ENCODE measurements at places on chromosomes 6 and 20.

- no peak for DNase-seq
Measured at GRCh38 chr20:35510951-35511735, 18.3 kb downstream of the C20orf173 start.

DNA sequence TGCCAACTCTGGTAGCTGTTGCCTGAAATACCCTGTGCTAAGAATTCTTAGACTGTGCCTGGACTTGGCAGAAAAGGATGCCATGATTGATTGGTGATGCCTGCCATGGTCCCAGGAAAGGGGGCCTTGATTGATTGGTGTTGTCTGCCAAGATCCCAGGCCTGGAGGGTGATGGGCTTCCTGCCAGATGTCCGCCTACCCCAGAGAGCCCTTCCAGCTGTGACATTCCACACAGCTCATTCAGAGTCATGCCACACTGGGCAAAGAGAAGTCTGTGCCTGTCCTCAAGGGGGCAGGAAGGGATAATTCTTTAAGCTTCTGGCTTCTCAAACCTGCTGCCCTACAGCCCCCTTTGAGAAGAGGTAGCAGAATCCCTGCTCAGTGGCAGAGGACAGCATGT, 24.6 kb downstream of the RIMS4 start:
- peak; percentile 28 for DNase-seq

GRCh38 chr6:109051301-109052017, 43.2 kb downstream of the SESN1 start:
- DNase-seq, result no peak

GRCh38 chr6:13229205-13230085, 98.9 kb downstream of the TBC1D7 start:
- DNase-seq, result no peak

GRCh38 chr6:34362909-34363680, 29.4 kb downstream of the NUDT3 start:
- DNase-seq, result no peak

DNA sequence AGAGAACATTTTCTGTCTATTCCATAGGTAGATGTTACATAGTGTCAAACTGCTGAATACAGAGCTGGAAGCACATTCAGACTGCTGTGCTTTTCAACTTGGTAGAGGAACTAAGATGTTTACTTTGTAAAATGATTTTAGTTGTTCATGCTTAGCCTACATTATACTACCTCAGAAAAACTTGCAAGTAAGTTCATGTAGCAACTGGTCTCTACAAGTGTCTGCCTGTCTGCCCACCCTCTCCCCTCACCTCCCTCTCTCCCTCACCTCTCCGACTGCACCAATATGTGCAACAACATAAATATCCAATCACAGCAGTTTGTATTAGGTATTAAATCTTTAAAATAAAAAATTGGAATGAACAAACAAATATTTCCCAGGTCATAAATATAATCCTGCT, 25.3 kb downstream of the ELOVL4 start:
- no peak for DNase-seq

DNA sequence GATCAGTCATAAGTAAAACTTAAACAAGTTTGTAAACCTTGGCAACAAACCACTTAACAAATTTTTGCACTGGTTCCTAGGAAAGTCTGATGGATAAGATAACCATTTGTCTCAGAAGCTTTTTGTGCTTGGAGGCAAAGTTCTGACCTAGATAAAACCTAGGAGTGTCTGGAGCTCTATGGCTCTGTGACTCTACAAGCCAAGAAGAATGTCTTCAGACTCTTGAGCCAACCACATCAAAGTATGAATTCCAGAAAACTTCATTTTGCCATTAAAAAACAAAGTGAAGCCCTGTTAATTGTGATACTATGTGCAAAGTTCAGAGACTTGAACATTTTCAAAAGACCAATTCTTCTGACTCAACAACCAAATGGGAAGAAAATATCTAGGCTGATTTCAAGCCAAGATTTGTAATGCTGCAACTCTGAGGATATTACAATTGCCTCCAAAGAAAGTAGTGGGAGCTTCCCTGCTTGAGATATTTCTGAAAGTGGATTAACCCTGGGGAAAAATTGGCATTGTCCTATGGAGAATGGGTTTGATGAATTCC, 158.1 kb upstream of the FOXQ1 start:
- DNase-seq, result no peak

- no peak for DNase-seq
Measured at GRCh38 chr6:16470502-16471221, 232.3 kb downstream of the GMPR start.

DNA sequence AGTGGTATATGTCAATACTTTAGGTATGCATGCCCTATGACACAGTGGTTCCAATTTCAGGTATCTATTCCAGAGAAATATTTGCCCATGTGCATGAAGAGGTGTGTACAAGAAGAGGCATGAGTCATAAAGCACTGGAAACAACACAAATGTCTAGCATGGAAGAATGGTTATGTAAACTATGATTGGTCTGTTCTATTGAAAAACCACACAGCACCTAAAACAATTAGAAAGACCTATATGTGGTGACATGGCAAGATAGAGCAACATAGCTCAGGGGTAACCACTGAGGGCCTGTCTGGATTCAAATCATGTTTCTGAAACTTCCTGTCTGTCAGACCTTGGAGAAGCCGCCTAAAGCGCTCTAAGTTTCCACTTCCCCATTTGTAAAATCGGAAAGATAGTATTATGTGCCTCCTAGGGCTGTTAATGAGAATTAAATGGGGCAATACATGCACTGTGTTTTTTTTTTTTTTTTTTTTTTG, 76.0 kb upstream of the SHLD1 start:
- no peak for DNase-seq

DNA sequence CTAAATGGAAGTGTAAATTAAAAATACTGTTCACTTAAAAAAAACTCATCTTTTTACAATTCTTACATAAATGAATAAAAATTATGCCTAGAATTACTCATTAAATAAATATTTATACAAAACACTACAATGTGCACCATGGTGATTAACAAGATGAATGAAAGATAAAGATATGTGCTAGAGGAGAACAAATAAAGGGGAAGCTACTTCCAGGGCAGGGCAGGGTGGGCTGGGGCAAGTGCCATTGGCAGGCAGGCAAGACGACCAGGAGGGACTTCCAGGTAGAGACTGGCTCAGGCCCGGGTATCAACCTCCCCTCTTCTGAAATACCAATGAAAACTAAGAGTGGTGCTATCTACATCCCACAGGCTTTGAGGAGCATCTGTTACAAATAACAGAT, 20.4 kb downstream of the PREP start:
- DNase-seq, result no peak

DNA sequence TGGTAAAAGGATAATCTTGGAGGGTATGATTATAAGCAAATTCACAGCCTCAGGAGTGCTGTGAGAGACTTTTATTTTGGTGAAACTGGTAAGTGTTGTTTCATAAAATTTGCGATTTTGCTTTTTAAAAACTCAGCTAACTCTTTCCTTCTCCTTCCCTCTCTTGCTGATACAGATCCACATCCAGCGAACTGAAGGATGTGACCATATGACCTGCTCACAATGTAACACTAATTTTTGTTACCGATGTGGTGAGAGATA, 77.2 kb upstream of the TPD52L1 start:
- no peak for DNase-seq

- no peak for DNase-seq
Measured at GRCh38 chr6:5178806-5179205, 81.9 kb downstream of the LYRM4 start.

DNA sequence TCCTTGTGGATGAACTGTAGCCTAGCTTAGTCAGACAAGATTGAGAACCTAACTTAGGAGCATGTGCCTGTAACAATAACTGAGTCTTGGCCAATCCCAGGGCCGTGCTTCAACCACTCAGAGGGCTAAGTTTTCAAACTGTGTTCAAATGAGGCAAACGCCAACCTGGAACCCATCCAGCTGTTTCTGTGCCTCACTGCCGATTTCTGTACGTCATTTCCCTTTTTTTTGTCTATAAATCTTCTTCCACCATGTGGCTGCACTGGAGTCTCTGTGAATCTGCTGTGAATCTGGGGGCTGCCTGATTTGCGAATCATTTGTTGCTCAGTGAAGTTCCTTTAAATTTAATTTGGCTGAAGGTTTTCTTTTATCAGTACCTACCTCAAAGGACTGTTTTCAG, 115.0 kb upstream of the CHD6 start:
- DNase-seq, result no peak

GRCh38 chr6:44954281-44954680, 373.8 kb upstream of the RUNX2 start:
- no peak for DNase-seq

- no peak for DNase-seq
Measured at GRCh38 chr6:167129562-167129961, 6.7 kb downstream of the CCR6 start.

DNA sequence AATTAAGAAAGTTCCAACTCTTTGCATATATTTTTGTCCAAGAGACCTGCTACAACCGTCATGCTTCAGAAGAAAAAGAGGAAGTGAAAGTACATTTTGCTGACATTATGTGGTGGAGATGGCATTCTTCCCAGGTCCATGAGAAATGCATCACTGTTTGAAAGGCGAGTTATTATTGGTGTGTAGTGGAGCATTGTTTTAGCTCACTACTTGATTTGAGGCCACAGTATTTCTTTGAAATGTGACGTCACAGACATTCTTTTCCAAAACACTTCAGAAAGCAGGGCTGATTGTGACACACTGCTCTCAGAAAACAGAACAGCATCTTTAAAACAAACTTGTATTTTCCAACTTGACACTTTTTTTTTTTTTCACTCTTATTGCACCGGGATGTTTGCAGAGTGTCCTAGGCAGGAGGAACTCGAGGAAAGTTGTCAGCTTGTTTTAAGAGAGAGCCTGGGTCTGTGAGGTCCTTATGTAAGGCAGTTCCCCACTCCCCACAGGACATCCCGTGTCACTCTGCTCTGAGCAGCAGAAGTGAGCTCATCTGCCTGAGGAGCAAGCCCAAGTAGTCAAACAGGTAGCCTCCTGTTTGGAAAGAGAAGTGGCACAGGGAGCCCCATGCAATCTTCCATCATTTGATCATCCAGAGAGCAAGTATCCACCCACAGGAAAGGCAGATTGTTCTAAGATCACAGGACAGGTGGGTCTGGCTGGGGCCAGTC, 1.1 kb downstream of the SPTLC3 start:
- peak; percentile 84 for DNase-seq

DNA sequence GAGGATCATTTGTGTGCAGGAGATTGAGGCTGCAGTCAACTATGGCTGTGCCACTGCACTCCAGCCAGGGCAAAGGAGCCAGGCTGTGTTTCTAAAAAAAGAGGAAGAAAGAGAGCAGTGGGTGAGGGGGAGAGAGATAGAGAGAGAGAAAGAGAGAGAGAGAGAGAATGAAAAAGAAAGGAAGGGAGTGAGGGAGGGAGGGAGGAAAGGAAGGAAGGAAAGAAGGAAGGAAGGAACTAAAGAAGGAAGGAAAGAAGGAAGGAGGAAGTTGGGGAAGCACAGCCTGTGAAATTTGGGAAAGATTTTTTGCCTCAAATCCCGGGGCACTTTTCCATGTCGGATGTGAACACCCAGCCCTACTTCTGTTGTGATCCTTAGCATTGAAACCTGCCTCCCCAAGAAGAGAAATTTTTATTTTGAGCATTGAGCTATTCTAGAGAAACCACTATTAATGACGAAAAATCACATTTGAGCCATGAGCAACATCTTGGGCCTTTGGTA, 57.8 kb downstream of the FOXA2 start:
- no peak for DNase-seq

DNA sequence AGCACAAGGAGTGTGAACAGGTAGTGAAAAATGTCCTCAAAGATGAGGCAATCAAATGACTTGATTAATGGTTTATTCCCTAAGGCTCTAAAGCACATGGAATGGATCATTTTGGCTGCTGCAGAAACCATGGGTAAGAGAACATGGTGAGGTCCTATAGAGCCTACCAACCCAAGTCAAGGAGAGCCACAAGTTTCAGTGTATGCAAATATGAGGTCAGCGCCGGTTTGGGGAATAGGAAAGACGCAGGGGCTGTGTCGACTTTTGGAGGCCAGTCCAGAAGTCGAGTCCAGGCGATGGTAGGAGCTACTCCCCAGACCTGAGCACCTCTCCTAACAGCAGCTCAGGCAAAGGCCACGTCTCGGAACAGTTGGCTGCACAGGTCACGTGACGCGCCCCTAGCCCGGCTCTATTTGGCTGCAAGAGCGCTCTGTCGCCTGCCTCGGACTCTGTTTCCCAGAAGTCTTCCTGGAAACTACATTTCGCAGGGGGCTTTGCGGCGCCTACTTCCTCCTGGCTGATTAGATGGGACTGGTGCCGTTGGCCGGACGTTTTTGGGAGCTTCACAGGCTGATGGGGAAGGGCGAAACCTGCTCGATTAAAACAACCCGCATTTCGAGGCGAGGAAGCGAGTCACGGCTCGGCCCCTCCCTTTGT, 74.4 kb upstream of the CHD6 start:
- DNase-seq, result no peak

DNA sequence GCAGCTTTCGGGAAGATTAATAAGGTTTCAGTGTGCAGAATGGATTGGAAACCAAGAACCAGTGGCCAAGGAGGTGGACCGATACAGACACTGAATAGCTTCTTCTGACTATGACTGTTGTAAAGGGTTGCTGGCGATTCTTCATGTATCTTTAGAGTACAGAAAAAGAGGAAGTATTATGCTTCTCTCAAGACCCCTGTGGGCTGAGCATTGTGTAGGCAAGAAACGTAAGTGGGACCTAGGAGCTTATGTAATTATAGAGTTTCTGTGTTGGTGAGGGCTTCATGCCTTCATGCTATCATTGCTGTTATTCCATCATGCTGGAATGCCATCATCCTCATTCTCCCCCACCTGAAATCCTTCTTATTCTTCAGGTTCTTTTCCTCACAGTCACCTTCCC, 105.4 kb upstream of the AKIRIN2 start:
- DNase-seq, result no peak

All from HS-5 (cell line).